Fibroblast of skin of left biceps (primary cell): ENCODE measurements at places on chromosomes 7 and 10.

- DNase-seq: no peak
These were observed 33.5 kb upstream of the SFRP5 start for GRCh38 chr10:97805096-97805884.

DNA sequence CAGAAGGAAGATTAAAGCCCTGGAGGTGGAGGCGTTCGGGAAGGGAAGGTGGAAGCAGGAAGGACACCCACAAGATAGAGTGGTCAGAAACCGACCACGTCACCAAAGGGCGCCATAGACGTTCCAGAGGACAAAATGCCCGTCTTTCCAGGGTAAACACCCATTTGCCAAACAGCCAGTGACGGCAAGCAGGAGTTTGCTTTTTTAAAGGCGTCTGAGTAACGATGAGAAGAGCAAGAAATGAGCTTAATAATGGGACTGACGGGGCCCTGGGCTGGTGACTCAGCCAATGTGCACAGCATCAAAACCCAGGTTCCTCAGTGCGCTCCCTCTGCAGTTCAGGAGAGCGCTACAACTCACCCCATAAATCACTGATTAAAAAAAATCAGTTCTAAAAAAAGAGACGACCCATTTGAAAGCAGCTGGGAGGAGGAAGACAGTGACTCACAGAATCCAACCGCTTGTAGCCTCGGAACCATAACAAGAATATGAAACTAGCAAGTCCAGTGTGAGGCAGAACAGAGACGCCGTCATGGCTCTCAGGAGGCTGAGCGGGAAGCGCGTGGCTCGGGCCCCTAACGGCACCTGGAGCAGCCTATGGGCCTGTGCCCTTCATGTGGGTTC, 5.9 kb downstream of the DIP2C start:
- peak; percentile 82 for DNase-seq

DNA sequence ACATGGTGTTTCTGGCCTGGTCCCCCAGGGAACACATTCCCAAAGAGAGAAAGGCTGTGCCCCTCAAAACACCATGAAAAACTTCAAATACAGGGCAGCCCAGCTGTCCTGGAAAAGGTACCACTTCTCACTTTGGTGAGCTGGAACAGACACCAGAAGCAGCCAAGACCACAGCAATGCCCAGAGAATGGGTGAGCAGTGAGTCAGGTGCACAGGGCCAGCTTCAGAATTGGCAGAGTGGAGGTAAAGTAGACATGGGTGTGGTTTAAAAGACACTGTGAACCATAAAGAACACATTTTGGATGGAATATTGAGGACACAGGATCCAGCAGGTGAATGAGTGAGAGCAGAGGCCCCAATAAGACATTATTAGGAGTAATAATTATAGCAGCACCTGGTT, 51.3 kb downstream of the FAM13C start:
- no peak for DNase-seq

GRCh38 chr10:131155876-131156230, 155.7 kb downstream of the TCERG1L start:
- DNase-seq: no peak

DNA sequence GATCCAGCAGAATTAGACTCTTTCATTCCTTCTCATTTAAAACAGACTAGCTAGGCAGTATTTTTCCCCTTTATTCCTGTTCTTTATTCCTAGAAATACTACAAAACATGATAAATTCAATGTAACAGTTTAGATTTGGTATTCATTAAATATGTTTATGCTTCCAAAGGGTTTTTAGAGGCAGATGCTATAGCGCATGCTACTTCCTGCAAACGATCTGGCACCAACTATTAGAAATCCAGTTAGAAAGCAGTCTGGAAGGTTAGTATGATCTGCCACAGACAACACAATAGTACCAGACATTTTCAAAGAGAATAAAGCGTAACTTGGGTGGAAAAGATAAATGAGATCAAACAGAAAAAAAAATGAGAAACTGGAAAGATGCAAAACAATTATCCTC, 63.5 kb upstream of the PTN start:
- DNase-seq: no peak

DNA sequence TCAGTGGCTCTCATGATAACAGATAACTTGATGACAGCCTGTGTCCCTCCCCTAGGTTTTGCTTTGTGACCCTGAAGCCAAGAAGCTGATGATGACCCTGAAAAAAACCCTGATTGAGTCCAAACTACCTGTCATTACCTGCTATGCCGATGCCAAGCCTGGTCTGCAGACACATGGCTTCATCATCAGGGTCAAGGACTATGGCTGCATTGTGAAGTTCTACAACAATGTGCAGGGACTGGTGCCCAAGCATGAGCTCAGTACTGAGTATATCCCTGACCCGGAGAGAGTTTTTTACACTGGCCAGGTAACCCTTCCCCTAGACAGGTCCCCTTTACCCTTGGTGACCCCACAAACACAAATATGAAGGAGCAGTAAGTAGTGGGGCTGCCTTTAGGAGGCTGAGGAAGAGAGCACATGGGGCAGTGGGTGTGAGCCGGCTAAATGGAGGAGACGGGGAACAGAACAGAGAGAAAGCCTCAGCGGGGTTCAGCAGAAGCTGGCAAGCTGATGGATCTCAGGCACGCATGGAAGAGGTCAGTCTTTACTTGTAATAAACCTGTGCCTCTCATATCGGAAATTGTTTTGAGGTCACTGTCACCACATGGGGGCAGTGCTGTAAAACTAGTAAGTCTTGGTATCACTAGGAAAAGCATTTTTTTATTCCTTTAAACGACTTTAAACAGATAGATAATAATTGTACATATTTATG, 20.2 kb downstream of the PDCD11 start:
- DNase-seq: peak; percentile 12

- no peak for DNase-seq
These were observed 106.6 kb downstream of the EXOC4 start for GRCh38 chr7:133359449-133359848.
